Stimulated activated CD4-positive, alpha-beta T cell treated with anti-CD3 and anti-CD28 coated beads, Interleukin-2, amount 100 ng/mL, for 24 hours (primary cell): ENCODE measurements at places on chromosomes 1 and 21.
A peak's percentile ranks its signal among the peaks of the same experiment; 100 is the strongest.

DNA sequence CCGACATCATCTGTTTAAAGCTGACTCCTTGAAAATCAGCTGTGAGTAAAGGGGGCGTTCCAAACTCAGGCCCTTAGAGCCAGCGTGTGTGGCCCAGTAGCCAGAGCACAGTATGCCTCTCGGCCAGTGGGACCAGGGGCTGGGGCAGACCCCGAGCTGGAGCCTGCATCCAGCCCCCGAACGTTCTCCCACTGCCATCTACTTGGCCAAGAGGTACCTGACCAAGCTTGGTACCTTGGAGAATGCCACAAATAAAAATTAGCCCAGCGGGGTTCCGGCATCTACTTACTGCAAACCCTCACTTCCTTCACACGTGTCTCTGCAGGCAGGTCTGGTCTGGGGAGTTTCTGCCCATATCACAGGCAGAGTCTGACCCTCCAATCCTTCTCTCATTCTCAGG lies 56.7 kb upstream of the COL6A2 start:
- no peak for DNase-seq

- DNase-seq: no peak
These were observed 41.0 kb downstream of the PGBD5 start for GRCh38 chr1:230385158-230385450.

DNA sequence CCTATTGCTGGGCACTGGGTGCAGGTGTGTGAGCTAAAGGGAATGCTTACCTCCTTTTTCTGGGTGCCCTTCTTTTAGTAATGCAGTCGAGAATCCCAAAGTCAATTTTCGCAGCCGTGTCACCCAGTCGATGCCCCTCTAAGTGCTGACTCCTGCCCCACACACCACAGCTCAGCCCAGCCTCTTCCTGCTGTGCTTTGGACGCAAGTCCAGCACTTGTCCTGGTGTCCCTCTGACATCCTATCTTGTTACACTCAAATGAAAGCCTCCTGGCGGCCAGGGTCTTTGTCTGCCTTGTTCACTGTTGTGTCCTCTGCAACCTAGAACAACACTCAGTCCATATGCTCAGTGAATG lies 58.5 kb upstream of the RUNX3 start:
- DNase-seq: no peak

- DNase-seq: no peak
These were observed 11.4 kb upstream of the RNF187 start for GRCh38 chr1:228475812-228476211.

GRCh38 chr1:227779021-227779441 lies 36.4 kb upstream of the PRSS38 start:
- DNase-seq: no peak

DNA sequence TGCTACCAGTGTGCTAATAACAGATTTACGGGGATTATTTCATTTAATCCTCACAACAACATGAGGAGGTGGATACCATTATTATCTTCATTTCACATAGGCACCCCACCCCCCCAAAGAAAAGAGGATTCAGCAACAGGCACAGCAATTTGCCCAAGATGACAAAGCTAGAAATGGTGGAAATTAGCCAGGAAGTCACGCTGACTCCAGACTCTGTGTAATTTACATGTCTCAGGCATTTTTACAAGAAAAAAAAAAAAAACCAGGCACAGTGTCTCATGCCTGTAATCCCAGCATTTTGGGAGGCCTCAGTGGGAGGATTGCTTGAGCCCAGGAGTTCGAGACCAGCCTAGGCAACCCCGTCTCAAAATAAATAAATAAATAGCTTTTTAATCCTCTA lies 37.5 kb upstream of the PRDM2 start:
- DNase-seq: no peak

DNA sequence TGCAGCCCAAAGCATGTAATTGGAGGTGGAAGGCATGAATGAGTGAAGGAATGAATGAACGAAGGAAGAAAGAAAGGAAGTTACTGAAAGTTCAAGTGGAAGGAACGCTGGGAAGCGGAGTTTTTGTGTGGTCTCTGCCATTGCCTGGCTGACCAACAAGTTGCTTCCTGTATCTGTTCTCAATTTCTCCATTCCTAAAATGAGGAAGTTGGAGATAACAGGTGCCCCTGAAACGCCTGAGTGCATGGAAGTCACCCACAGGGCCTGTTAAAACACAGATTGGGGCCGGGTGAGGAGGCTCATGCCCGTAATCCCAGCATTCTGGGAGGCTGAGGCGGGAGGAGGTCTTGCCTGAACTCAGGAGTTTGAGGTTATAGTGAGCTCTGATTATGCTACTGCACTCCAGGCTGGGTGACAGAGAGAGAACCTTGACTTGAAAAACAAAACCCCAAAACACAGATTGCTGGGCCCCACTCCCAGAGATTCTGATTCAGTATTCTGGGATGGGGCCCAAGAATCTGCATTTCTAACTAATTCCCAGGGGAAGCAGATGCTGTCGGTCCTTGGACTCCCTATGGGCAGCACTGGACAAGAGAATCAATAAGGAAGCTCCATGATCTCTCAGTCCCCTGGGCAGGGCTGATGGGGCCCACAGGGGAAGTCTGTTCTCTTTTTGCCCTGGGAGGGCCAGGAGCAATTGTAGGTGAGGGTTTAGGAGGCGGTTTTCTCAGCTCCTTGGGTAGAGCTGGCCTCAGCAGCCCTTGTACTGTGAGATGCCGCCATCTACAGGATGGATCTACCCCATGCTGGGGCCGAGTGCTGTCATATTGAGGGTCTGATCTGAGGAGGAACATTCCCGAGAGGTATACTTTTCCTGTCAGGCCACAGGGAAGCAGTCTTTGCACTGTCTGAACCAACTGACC lies 3.3 kb upstream of the CNR2 start:
- peak; percentile 46 for DNase-seq

DNA sequence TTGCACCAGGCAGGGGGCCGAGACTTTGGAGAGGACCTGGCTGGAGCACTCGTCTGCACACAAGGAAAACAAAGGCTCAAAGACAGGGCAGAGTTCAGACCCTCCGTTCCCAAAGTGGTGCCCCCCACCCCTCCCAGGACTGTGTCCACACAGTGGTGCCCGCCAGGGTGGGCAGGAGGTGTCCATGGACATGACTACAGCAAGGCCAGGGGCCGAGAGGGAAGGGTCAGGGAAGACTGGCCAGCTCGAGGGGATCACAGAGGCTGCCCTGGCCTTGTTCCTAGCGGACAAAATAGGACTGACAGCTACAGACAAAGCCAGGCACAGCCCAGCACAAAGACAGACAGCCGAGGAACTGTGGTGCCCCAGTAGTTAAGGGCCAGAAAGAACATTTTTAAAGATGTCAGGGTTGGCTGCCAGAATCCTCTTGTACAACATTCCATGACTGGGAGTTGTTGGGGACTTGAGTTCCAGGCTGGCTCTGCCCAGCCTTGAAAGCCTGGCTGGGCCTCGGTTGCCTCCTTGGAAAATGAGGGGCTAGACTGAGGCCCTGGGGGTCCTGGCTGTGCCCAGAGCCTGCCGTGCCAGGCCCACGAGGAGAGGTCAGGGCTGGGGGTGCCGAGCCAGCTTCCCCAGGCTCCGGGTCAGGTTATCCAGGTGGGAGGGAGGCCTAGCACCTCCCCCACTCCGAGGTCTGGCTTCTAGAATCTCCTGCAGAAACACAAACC lies 63.7 kb downstream of the SLX9 start:
- no peak for DNase-seq

- no peak for DNase-seq
These were observed 19.8 kb downstream of the ATP6V1G3 start for GRCh38 chr1:198520524-198521254.

DNA sequence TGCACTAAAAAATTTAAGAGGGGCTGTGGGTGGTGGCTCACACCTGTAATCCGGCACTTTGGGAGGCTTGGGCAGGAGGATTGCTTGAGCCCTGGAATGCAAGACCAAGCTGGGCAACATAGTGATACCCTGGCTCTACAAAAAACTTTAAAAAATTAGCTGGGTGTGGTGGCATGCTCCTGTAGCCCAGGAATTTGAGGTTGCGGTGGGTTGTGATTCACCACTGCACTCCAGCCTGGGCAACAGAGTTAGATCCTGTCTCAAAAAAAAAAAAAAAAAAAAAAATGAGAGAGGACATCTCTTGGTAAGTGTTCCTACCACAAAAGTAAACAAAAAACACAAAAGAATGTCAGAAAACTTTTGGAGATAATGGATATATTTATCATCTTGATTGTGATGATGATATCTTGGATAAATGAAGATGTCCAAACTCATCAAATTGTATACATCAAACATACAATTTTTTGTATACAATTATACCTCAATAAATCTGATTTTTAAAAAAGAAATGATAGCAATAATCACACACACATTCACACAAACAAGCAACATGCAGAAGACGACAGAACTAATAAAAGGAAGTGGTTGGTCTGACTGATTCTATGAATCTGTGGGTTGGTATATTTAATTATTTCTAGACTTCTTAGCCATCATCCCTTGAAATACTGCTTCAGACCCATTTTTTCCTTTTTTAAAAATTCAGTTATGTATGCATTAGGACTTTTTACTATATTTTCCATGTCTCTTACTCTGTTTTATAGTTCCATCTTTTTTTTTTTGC lies 465.9 kb downstream of the PLA2G4A start:
- no peak for DNase-seq

GRCh38 chr1:85273397-85273796 lies 3.0 kb downstream of the BCL10 start:
- DNase-seq: no peak

DNA sequence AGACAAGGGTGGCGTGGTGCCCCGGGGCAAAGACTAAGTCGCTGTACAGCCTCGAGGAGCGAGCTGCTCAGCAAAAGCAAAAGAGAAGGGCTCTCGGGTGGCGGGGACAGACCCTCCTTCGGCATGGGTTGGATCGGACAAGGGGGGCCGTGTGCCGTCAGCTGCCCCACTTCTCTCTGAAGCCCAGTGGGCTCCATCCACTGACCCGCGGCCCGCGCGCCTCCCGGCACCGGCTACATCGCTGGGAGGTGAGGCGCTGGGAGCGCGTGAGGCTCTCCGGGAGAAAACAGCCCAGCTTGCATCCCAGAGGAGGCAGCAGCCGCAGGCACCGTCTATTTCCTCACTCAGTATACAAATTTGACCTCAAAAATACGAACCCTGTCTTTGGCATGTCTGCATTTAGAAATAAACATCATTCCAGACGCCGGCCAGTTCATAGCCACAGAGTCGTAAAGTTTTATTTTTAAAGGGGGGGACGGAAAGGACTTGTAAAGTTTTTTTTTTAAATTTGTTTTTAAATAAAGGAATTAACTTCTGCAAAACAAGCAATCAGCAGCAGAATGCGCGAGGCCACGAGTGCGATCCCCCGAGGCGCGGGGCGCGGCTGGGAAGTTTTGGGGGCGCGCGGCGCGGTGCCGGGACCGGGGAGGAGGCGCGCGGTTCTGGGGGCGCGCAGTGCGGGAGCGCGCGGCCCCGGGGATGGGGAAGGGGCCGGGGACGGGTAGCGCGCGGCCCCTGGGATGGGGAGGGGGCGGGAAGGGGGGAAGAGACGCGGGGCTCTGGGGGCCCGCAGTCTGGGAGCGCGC lies 689 bp upstream of the GPR137B start:
- DNase-seq: no peak

DNA sequence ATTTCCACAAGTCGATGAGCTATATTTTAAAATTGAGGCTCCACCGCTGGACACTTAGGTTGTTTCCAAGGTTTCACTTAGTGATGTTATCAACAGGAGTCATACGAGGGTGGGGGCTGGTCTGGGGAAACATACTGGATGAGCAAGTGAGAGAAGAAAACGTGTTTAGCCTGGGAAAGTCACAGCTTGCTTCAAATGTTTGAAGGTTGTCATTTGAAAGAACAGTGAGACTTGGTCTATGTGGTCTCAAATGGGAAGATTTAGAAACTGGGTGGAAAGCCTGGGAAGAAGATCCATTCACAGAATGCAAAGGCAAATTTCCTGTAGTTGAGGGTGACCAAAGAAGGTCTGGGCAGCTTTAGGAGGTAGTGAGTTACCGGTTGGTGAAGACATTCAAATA lies 9.9 kb upstream of the DYRK1A start:
- no peak for DNase-seq

- DNase-seq: no peak
These were observed 88.5 kb upstream of the AJAP1 start for GRCh38 chr1:4565801-4566449.

GRCh38 chr1:59526240-59526639 lies 229.3 kb downstream of the FGGY start:
- DNase-seq: no peak

DNA sequence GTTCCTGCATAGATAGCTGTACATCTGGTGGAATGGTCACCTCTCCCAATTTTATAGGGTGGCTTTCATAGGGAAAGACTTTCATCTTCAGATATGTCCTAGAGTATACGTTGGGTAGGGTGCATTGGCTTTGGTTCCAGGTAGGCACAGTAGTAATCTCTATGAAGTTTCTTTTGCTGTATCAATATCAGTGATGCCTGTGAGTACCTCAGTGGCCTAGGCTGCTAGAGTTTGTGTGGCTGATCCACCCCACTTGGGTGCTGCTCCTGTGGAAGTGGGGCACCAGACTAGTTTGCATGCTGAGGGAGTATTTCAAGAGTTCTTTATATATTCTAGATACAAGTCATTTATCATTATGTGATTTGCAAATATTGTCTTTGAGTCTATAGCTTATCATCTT lies 370.5 kb upstream of the VAMP3 start:
- DNase-seq: no peak

GRCh38 chr1:159275891-159276290 lies 26.2 kb upstream of the FCER1A start:
- DNase-seq: no peak

- no peak for DNase-seq
These were observed 24.8 kb downstream of the LEMD1 start for GRCh38 chr1:205396967-205397616.

- DNase-seq: no peak
These were observed 16.0 kb upstream of the ACOT11 start for GRCh38 chr1:54532033-54532432.

DNA sequence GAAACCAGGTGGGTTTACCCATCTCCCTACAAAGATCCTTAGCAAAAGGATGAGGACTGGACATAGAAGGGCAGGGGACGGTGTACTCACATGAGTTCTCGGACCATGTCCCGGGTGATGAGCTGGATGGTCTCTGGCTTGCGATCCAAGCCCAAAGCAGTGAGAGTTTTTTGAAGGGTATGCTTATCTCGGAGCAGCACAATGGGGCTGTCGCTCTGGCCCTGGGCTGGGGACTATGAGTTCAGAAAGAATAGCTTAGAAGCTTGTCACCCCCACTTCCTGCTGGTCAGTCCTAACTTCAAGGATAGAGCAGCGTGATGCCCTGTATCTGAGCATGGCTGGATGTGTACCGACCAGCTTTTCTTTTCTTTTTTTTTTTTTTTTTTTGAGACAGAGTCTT lies 9.6 kb downstream of the CFAP45 start:
- no peak for DNase-seq

GRCh38 chr1:107480548-107481415 lies 339.9 kb downstream of the NTNG1 start:
- peak; percentile 2 for DNase-seq

DNA sequence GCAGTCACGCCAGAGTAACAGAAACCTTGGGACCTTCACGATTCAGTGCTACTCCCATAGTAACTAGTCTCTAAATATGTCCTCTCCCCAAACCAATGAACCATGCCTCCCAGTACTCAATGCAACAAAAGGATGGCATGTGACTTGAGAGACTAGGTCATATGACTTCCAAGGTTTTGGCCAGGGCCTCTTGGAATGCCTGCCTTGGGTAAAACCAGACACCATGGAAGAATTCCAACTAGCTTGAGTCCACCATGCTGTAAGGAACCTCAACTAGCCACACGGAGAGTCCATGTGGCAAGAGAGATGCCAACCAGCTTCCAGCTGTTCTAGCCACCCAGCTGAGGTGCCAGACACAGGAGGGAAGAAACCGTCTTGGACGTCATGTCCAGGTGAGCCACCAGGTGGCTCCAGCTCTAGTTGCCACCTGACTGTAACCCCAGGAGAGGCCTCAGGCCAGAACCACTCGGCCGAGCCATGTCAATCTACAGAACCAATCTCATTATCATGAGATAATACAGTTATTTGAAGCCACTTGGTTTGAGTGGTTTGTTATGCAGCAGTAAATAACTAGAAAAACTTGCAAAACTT lies 115.0 kb downstream of the SYF2 start:
- peak; percentile 55 for DNase-seq
